Activated CD8-positive, alpha-beta memory T cell treated with anti-CD3 and anti-CD28 coated beads, Interleukin-2, amount 10 ng/mL, durations not matched to agents 7 days and 5 days (primary cell): ENCODE measurements at places on chromosomes 1 and 21. TPM values are rescaled to one million over a fixed set of nuclear protein-coding genes. Genes with fewer than 3 reads are reported as not detected.

TMEM82 gene
- total RNA-seq: not detected

GRCh38 chr1:241934866-241935265, 22.7 kb upstream of the BECN2 start:
- no peaks in the 10 kb centered on the region for H3K36me3 ChIP-seq
- no peaks in the 10 kb centered on the region for H3K4me1 ChIP-seq
- no peak overlapping the region for H3K4me3 ChIP-seq
- no peak for DNase-seq
- peaks cover 12% of the 10 kb centered on the region for H3K27me3 ChIP-seq
- no peak overlapping the region for H3K27ac ChIP-seq

DNA sequence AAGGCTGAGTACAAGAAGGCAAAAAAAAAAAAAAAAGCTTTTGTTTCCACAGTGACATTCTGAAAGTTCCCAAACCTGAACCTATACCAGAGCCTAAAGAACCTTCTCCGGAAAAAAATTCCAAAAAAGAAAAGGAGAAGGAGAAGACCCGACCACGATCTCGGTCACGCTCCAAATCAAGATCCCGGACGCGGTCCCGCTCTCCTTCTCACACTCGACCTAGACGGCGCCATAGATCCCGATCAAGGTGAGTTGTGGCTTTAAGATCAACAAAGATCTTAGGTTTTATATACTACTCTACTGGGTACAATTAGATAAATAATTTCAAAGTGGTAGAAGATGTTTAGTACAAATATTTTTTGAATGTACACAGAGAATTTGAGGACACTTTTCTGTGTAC, 9.3 kb downstream of the SRRM1 start:
- peaks cover 83% of the 10 kb centered on the region for H3K36me3 ChIP-seq
- H3K4me3 ChIP-seq: no peak overlapping the region
- H3K4me1 ChIP-seq: peaks cover 38% of the 10 kb centered on the region
- H3K27me3 ChIP-seq: no peaks in the 10 kb centered on the region
- no peak overlapping the region for H3K27ac ChIP-seq
- no peak for DNase-seq

SLAMF1 gene
- total RNA-seq: 59.3 TPM

- DNase-seq: no peak
- no peak overlapping the region for H3K4me3 ChIP-seq
- peaks cover 6% of the 10 kb centered on the region for H3K4me1 ChIP-seq
- H3K36me3 ChIP-seq: no peaks in the 10 kb centered on the region
- peaks cover 5% of the 10 kb centered on the region for H3K27me3 ChIP-seq
These were observed 13.9 kb downstream of the ARHGEF19 start for GRCh38 chr1:16198444-16199156.

OPTC gene
- total RNA-seq: not detected

DNA sequence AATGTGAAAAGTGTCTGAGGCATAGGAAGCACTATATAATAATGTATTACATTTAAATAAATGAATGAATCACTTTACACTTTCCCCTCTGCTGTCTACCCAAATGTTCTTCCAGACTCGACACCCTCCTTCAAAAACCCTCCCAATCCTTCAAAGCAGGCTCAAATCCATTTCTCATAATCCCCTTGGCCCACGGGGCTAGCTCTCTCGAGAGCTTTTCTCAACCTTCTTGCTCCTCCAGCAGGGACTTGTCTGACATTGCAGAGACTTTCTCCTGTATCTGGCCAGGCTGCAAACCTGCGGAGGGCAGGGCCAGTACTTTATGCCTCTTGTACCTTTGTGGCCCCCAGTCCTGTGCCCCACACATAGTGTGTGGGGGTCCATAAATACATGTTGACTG, 14.1 kb upstream of the CNTN2 start:
- H3K36me3 ChIP-seq: no peaks in the 10 kb centered on the region
- peaks cover 3% of the 10 kb centered on the region for H3K27me3 ChIP-seq
- no peak for DNase-seq
- no peaks in the 10 kb centered on the region for H3K4me1 ChIP-seq
- H3K4me3 ChIP-seq: no peak overlapping the region

- DNase-seq: no peak
- no peak overlapping the region for H3K4me3 ChIP-seq
- H3K27ac ChIP-seq: no peak overlapping the region
- no peaks in the 10 kb centered on the region for H3K4me1 ChIP-seq
- H3K36me3 ChIP-seq: no peaks in the 10 kb centered on the region
These were observed 43.8 kb downstream of the DDAH1 start for GRCh38 chr1:85421179-85421578.

DNA sequence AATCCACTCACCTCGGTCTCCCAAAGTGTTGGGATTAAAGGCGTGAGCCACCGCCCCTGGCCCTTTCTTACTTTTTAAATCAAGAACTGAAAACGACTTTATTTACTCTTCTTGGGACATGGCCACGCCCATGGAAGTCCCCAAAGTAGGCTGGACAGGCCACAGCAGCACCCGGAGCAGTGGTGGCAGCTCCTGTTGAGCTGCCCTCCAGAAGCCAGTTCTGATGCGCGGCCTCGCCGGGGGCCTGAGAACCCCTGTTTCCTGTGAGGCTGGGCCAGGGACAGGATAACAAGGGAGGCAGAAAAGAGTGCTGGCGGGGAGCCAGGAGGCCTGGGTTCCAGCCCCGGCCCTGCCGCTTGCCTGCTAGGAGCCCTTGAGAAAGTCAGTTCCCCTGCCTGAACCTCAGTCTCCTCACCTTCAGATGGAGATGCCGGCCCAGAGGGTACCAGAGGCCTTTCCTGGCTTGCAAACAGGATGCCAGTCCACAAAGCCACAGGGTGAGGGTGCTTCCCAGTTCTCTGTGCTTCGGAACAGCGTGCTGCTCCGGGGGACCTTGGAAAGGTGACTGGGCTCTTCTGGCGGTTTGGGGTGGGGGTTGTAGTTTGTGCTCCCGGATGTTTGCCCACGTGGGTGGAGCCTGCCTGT, 59.4 kb downstream of the RUNX3 start:
- peaks cover 7% of the 10 kb centered on the region for H3K4me1 ChIP-seq
- no peak overlapping the region for H3K4me3 ChIP-seq
- DNase-seq: peak; percentile 39
- peaks cover 49% of the 10 kb centered on the region for H3K27me3 ChIP-seq
- H3K27ac ChIP-seq: no peak overlapping the region
- no peaks in the 10 kb centered on the region for H3K36me3 ChIP-seq

GRCh38 chr1:60255565-60255964, 182.0 kb upstream of the C1orf87 start:
- H3K4me3 ChIP-seq: no peak overlapping the region
- H3K36me3 ChIP-seq: no peaks in the 10 kb centered on the region
- no peak overlapping the region for H3K27ac ChIP-seq
- H3K4me1 ChIP-seq: no peaks in the 10 kb centered on the region

ALPL gene
- not detected for total RNA-seq

GRCh38 chr1:61141288-61142042, 59.1 kb downstream of the NFIA start:
- H3K4me3 ChIP-seq: no peak overlapping the region
- no peaks in the 10 kb centered on the region for H3K27me3 ChIP-seq
- no peaks in the 10 kb centered on the region for H3K36me3 ChIP-seq
- DNase-seq: no peak
- H3K27ac ChIP-seq: no peak overlapping the region

OR2L8 gene
- total RNA-seq: not detected

GRCh38 chr1:156816561-156817328, at the start of gene SH2D2A:
TSS of gene SH2D2A (minus strand) at chr1:156816848. CDS start at chr1:156816708, 140 bp downstream.
- H3K4me3 ChIP-seq: peak within 1 kb of the TSS; percentile 95
- H3K4me1 ChIP-seq: peaks cover 58% of the 10 kb centered on the region
- peak; percentile 99 for DNase-seq
- peak within 1 kb of the TSS; percentile 100 for H3K27ac ChIP-seq

DNA sequence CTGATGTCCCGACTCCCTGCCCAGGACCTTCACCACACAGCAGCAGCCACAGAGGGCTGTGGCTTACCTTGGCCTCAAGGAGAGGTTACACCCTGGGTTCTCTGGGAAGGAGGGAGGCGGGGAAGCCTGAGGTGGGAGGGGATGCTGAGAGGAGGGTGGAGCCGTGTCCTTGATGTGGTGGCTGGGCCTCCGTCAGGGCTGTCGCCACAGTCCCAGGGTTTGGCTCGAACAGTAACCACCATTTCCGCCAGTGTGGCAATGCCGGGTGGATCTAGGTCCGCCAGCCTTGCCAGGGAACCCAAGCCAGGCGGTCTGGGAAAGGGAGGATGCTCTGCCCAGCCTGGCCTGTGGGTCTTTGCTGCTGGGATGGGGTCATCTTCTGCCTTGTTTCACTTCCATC, 18.4 kb upstream of the CDCA8 start:
- no peaks in the 10 kb centered on the region for H3K36me3 ChIP-seq
- peaks cover 13% of the 10 kb centered on the region for H3K4me1 ChIP-seq
- peaks cover 23% of the 10 kb centered on the region for H3K27me3 ChIP-seq
- H3K4me3 ChIP-seq: no peak overlapping the region
- DNase-seq: peak; percentile 80

ASH1L gene
- total RNA-seq: 34.0 TPM

OMA1 gene
- 24.9 TPM for total RNA-seq

DPM3 gene
- 57.0 TPM for total RNA-seq

- no peaks in the 10 kb centered on the region for H3K36me3 ChIP-seq
- H3K4me3 ChIP-seq: no peak overlapping the region
- DNase-seq: no peak
- H3K4me1 ChIP-seq: no peaks in the 10 kb centered on the region
- no peaks in the 10 kb centered on the region for H3K27me3 ChIP-seq
These were observed 160.5 kb downstream of the LRRC40 start for GRCh38 chr1:70044832-70045231.

DNA sequence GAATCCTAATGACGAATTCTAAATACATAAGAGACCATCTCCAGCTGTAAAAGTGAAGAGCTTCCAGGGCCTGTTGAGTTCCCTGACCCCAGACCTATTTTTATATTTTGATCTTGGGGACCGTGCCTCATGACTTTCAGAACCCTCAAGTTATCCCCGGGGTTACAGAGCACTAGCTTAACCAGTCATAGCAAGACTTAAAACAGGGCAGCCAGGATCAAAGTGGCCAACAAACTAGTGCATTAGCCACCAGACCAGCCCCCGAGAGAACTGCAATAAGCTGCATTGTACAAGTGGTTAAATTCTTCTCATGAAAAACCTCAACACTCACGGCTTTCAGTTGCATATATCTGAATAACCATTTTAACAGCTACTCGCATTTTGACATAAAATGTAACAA, 183.0 kb downstream of the BARHL2 start:
- no peak overlapping the region for H3K4me3 ChIP-seq
- H3K36me3 ChIP-seq: no peaks in the 10 kb centered on the region
- no peak overlapping the region for H3K27ac ChIP-seq
- no peaks in the 10 kb centered on the region for H3K4me1 ChIP-seq
- H3K27me3 ChIP-seq: peaks cover 9% of the 10 kb centered on the region

CLCA2 gene
- not detected for total RNA-seq

CDCP2 gene
- 0.09 TPM for total RNA-seq

DNA sequence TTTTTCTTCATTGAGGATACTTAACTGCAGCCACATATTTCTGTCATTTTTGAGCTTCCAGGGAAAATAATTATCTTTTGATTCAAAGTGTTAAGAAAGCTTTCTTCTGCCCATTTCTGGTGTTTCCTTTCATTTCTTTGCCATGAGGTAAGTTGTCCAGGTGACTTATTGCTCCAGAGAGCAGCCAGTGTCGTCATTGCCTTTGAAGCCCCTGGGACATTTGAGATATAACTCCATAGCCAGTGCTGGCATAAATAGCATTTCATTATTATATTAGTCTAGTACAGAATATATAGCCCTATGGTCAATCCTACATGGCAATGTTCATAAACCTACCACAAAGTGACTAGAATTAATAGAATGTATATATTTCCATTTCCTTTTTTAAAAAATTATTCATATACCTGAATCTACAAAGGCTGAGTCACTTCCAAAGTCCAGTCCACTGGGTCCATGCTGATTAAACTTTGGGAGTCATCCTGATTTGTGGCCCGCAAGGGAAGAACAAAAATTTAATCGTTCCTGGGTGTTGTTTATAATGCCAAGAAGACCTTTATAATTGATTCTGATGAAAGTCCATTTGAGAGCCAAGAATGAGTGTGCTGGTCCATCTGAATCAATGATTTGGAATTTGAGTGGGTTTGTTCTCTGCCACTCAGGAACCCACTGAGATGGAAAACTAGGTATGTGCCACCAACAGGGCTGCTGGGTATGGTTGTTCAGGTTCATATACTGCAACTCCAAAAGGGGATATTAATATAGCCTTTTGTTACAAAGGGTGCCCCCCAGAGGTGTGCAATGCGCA, 221.8 kb upstream of the PLXNA2 start:
- H3K27me3 ChIP-seq: no peaks in the 10 kb centered on the region
- no peak for DNase-seq
- H3K4me1 ChIP-seq: no peaks in the 10 kb centered on the region

CD1E gene
- total RNA-seq: not detected

DNA sequence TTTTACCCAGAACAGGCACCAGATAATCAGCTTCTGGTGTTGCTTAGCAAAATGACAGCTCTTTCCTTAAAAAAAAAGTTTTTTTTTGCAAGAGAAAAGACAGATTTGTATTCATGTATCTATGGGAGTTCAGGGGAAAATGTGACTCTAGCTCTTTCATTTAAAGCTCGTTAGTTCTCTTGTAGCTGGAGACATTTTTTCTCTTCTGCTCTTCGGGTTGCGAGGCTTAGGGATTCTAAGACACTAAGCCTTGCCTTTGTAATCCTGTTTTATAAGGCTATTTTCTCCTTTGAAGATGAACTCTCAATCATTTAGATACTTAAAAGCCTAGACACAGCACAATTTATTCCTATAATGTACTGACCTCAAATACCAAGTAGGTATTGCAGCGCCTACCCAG, 40.3 kb upstream of the EDARADD start:
- H3K27ac ChIP-seq: no peak overlapping the region
- no peaks in the 10 kb centered on the region for H3K36me3 ChIP-seq
- no peaks in the 10 kb centered on the region for H3K4me1 ChIP-seq
- H3K4me3 ChIP-seq: no peak overlapping the region
- DNase-seq: no peak
- H3K27me3 ChIP-seq: peaks cover 16% of the 10 kb centered on the region

DNA sequence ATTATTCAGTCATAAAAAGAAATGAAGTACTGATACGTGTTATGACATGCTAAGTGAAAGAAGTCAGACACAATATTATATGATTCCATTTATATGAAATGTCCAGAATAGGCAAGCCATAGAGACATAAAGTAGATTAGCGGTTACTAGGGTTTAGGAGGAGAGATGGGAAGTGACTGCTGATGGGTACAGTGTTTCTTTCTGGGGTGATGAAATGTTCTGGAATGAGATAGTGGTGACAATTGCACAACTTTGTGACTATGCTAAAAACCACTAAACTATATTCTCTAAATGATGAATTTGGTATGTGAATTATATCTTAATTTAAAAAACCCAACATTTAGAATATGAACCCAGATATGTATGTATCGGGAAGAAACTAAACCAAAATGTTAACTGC, 27.6 kb downstream of the IPP start:
- H3K36me3 ChIP-seq: no peaks in the 10 kb centered on the region
- H3K27me3 ChIP-seq: no peaks in the 10 kb centered on the region
- H3K4me1 ChIP-seq: no peaks in the 10 kb centered on the region
- no peak overlapping the region for H3K27ac ChIP-seq
